ENCODE measurements at places on chromosomes 4 and X.

- no peak for DNase-seq
These were observed 22.8 kb downstream of the DTHD1 start for GRCh38 chr4:36304138-36304681.

- DNase-seq, result peak; percentile 17
These were observed 161.2 kb upstream of the WDFY3 start for GRCh38 chr4:85127653-85128052.

DNA sequence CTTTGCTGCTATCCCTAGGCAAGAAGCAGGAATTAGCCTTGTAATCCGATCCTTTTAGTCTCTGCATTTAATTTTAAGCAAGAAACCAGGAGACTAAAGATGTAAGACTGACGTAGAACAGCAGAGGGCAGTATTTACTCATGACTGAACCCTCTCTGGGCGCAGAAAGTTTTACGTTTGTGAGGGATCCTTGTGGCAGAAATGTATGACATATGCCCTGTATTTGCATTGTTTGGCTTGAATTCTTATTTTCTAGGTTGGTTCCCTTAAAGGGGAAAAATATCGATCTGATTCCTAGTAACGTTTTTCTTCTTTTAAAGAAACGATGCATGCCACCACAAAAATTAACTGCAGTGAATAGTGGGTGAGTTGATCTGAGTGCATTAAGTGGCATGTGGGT lies 1.3 kb upstream of the FAT4 start:
- DNase-seq, result peak; percentile 95

- no peak for DNase-seq
These were observed 4.7 kb downstream of the NEUROG2 start for GRCh38 chr4:112511093-112511802.

Data from endothelial cell of umbilical vein (primary cell).